ENCODE measurements at places on chromosomes 4 and X.

GRCh38 chr4:95830651-95831050 lies 9.2 kb upstream of the PDHA2 start:
- DNase-seq = no peak

- DNase-seq = no peak
These were observed 17.1 kb upstream of the PRRG1 start for GRCh38 chrX:37332055-37332454.

GRCh38 chrX:150548251-150548650 lies 20.2 kb upstream of the MTM1 start:
- no peak for DNase-seq

- DNase-seq = peak; percentile 62
These were observed 593 bp downstream of the SH3RF1 start for GRCh38 chr4:169269916-169270809.

DNA sequence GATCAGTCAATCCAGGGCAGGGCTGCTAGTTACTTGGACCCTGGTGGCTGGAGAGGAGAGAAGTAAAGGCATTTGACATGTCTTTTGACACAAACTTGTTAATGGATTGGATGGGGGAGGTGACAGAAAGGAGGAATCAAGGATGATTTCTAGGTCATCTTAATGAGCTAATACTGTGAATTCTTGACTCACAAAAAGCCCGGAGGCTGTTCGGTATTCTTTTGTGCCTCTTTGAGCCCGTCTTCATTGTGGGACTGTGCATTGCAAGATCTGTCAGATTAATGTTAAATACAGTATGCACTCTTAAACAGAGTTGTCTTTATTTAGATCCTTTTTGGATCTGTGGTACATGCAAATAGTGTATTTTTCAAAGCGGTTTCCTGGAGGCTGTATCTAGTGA lies 25.1 kb downstream of the POLA1 start:
- DNase-seq = no peak

DNA sequence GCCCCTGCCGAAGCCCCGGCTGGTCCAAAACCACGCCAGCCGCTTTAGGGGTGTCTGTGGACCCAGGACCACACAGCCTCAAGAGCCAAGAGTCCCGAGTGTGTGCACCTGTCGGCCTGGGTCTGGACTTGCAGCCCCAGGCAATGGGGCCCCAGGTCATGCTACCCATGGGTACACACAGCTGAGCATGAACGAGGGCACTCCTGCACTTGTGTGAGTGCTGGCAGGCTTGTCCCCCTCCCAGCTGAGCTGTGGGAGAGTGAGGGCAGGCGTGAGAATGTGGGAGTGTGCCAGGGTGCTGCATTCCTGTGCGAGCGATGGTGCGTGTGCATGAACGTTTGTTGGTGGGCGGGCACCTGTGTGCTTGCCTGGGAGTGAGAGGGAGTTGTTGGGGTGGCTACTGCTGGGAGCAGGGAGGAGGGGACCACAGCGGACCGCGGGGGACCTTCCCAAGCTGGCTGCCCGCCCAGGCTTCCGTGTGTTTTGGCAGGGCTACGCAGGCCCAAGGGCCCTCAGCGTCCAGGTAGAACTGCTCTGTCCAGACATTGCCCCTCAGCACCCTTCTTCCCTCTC lies 30.8 kb downstream of the BLOC1S4 start:
- no peak for DNase-seq

DNA sequence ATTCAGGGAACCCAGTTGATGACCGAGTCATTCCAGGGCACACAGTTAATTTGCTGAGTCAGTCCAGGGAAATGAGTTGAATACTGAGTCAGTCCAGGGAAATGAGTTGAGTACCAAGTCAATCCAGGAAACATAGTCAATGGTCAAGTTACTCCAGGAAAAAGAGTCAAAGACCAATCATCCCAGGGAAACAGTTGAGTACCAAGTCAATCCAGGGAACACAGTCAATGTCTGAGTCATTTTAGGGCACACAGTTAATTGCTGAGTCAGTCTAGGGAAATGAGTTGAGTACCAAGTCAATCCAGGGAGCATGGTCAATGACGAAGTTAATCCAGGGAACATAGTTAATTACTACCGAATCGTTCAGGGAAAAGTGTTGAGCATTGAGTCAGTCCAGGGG lies 754.4 kb downstream of the NLGN4X start:
- DNase-seq = no peak

DNA sequence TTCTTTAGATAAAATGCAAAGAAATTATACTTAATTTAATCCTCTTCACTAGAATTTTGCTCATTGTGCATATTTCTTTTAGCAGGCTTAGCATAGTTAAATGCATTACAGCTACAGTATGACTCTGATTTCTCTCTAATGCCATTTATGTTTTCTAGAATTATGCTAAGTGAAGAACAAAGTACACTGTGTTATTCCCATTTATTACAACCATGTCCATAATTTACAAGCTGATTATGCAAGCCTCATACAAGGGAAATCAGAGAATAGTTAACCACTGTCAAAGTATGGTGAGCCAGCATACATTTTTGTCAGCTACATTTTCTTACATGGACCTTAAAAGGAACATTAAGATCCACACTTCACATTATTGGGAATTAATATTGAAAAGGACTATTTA lies 99.1 kb downstream of the MAB21L2 start:
- no peak for DNase-seq

DNA sequence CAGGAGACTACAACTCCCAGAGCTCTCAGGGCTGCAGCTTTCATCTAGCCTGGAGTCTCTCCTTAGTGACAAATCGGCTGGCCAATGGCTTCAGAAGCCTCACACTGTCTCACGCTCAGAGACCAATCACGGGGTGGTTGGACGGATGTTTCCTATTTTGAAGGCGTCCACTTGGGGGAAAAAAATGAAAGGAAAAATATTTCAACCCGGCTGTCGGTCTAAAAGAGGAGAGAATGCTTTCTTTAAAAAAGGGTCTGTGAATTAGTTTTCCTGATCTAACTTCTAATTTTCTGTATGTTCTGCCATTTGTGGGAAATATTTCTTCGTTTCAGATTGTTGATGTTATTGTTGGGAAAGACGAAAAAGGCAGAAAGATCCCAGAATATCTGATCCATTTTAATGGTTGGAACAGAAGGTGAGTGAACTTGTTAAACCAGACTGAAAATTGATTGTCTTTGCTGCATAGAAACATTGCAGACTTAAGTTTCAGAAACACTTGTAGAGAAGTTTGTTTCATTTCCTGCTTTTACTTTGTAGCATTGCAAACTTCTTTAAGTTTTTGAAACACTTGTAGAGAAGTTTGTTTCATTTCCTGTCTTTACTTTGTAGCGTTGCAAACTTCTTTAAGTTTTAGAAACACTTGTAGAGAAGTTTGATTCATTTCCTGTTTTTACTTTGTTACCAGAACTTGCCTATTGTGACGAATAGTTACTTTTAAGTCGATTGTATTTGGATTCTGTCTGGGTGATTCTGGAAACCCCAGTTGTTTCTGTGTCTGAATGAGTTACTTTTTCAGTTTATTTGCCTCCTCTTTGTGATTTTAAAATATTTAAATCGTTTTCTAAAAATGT lies 1.6 kb downstream of the MSL3 start:
- peak; percentile 92 for DNase-seq

DNA sequence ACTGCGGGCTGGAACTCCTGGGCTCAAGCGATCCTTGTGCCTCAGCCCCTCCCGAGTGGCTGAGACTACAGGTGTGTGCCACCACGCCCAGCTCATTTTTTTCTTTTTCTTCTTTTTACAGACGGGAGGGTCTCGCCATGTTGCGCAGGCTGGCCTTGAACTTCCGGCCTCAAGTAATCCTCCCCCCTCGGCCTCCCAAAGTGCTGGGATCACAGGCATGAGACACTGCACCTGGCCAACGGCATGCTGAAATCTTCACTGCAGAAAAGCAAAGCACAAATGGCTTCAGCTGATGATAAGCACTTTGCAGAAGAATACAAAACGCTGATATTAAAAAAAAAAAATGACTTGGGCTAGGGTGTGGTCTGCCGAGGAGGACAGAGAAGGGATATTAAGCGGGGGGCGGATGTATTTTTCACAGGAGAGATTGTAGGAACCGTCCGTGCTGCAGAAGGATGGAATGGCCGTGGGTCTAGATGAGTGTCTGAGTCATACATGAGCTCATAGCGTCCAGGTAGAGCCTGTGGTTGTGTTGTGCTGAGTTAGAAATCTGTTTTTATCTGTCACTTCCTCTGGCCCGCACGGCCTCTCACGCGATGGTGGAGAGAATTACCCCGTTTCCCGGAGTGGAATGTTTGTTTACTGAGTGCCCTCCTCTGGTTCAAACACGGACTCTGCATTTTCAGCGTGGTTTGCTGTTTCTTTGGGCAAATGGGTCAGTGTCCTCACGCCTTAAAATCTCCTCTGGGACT lies 8.5 kb upstream of the AKAP17A start:
- DNase-seq = no peak

GRCh38 chr4:168319486-168320019 lies 1.0 kb upstream of the DDX60 start:
- no peak for DNase-seq

- no peak for DNase-seq
These were observed 422.3 kb downstream of the MAPK10 start for GRCh38 chr4:85937507-85937906.

Data from fibroblast of skin of scalp (primary cell).